ENCODE measurements at places on chromosomes 13 and 19. TPM values are rescaled to one million over a fixed set of nuclear protein-coding genes. Genes with fewer than 3 reads are reported as not detected.

The PRR22 gene
- total RNA-seq = 5.0 TPM

The STOML3 gene
- not detected for total RNA-seq

DNA sequence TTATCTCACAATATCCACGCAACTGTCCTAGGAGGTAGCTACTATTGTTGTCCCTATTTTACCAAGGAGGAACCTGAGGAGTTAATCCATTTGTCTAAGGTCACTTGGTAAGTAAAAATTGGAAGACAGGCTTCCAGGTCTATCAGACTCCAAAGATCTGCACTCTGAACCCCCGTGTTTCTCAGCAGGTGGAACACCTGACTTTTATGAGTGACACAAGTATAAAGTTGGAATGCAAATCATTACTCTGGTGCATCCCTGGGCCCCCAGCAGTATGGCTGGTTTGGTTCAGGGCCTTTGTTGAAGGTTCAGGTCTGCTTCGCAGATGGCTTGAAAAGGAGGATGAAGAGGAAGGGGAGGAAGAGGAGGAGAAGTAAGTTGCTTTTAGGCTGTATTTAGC lies 46.0 kb downstream of the RGCC start:
- no peak for DNase-seq

GRCh38 chr19:6425732-6426620 lies 1.4 kb upstream of the KHSRP start:
- no peak for DNase-seq

DNA sequence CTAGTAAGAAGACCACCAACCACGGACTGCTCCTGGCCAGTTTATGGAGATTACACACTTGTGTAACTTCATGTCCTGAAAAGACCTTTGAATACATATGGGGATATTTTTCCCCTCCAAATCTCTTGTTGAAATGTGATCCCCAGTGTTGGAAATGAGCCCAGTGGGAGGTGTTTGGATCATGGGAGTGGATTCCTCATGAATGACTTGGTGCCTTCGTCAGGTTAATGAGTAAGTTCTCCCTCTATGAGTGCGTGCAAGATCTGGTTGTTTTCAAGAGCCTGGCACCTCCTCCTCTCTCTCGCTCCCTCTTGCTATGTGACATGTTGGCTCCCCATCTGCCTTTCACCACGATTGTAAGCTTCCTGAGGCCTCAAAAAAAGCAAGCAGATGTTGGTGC lies 769.0 kb upstream of the SLITRK1 start:
- no peak for DNase-seq

DNA sequence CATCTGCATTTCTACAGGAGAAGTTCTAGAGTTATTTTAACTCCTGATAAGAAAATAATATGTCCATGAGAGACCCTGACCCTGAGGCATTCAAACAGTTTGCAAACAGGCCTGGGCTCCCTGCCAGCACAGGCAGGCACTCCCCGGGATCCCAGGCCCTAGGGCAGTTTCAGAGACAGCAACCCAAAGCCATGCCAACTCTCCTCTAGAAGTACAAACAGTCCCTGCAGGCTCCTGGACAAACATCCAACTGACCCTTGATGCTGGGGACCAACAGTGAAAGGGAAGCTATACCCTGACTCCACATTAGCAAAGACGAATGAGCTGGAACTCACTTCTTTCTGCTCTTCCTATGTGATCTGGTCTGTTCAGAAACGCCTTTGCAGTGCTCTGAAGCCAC lies 44.8 kb downstream of the CCDC70 start:
- DNase-seq = no peak

- DNase-seq = no peak
Observed at GRCh38 chr19:17454576-17455071, 6.1 kb downstream of the NXNL1 start.
